Cerebellar nuclear complex (tissue), 1 donor: ENCODE measurements at places on chromosomes 6 and 20.

GRCh38 chr6:17869010-17869752, 118.3 kb downstream of the KIF13A start:
- no peak for DNase-seq

DNA sequence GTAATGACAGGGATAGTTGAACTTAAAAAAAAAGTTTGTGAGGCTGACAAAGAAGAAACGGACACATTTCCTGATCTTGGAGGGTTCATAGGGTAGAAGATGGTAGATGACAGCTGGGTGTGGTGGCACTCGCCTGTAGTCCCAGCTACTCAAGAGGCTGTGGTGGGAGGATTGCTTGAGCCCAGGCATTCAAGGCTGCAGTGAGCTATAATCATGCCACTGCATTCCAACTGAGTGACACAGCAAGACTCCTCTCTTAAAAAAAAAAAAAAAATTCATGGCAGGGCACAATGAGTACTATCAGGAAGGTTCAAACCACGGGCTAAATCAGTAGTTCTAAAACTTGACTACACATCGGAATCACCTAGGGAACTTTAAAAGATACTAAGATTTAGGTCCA, 2.0 kb upstream of the MICA start:
- no peak for DNase-seq

DNA sequence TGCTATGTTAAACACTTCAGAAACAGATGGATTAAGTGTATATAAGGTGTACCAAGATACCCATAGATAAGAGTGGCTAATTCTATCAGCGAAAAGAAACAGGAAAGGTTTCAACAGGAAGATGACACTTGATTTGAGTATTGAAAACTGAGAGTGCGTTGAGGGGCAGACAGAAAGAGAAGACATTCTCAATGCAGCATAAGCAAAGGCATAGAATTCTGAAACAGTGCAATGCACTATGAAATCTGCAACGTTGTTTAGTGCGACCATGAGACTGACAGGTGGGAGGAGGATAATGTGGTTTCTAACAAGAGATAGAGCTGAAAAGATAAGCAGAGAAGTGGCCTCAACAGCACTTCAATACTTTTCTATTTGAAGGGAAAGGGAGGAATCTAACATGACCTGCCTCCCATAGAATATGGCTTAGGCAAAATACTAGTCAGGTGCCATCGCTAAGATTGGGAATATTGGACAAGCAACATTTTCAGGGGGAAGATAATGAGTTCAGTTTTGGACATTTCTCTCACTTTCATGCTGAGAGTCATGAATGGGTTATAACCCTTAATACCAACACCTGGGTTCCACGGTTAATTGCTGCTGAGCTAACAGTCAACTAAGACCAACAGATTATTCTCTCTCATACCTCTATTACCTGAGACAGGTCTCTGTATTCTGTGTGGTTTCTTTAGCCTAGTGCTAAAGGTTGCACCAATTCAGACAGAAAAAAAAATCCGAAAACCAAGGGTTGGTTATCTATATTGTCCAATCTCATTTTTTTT, 312.9 kb upstream of the ARID1B start:
- DNase-seq = no peak

DNA sequence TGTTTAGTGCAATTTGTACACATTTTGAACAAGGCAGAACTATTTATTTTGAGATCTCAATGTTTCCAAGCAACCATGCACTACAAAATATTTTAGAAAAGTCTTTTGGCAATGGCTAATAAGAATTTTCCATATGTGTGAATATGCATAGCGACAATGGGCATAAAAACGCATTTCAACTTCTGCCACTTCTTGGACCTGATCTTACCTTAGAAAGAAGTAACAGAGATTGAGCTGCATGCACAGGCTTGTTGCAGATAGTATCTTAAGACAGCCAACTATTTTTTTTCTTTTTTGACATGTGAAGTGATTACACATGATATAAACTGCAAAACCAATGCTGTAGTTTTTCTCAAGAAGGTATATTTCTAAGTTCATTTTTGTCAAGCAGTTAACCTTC, 210.4 kb upstream of the PHACTR1 start:
- no peak for DNase-seq

DNA sequence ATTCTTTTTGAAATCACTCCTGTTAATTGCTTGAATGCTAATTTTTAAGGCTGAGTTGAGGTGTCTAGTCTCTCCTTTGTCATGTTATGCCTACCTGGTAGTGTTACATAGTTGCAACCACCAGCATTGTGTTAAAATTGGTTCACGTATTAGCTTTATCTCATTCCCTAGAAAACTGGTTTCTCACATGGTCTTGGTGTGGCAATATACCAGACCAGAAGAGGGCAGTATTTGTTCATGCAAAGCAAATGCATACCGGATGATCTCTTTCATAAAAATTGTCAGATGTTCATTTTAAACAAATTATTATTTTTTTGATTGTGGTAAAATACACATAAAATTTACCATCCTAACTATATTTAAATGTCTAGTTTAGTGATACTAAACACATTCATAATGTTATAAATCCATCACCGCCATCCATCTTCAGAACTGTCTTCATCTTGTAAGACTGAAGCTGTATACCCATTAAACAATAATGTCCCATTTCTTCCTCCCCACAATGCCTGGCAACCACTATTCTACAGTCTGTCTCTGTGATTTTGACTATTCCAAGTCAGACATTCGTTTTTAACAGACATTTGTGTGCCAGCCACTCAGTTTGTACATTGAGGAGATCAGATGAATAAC, 92.8 kb downstream of the ATRN start:
- no peak for DNase-seq

- no peak for DNase-seq
Observed at GRCh38 chr6:26345832-26346231, 19.2 kb upstream of the BTN3A2 start.

- DNase-seq = peak; percentile 73
Observed at GRCh38 chr6:24614043-24614420, 32.0 kb downstream of the KIAA0319 start.

- no peak for DNase-seq
Observed at GRCh38 chr20:50548396-50548795, 38.2 kb downstream of the PTPN1 start.

- DNase-seq = no peak
Observed at GRCh38 chr6:40585651-40586269, 1.4 kb downstream of the LRFN2 start.

- DNase-seq = no peak
Observed at GRCh38 chr6:133587546-133588160, 301.3 kb upstream of the TCF21 start.

DNA sequence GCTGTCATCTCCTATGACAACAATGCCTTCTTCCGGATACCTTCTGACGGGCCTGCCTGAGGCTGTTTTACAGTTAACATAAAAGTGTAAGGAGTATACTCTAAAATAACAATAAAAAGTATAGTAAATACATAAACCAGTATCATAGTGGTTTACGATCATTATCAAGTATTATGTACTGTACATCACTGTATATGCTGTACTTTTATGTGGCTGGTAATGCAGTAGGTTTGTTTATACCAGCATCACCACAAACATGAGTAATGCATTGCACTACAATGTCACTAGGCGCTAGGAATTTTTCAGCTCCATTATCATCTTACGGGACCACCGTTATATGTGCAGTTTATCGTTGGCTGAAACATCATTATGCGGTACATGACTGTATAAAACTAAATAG, 76.5 kb downstream of the VEGFA start:
- no peak for DNase-seq
